BJ (cell line): ENCODE measurements at places on chromosomes 1 and 21.

- DNase-seq = no peak
These were observed 297.4 kb downstream of the TM2D1 start for GRCh38 chr1:61427510-61427909.

- no peak for DNase-seq
These were observed 243.0 kb downstream of the SLC45A1 start for GRCh38 chr1:8560611-8561544.

DNA sequence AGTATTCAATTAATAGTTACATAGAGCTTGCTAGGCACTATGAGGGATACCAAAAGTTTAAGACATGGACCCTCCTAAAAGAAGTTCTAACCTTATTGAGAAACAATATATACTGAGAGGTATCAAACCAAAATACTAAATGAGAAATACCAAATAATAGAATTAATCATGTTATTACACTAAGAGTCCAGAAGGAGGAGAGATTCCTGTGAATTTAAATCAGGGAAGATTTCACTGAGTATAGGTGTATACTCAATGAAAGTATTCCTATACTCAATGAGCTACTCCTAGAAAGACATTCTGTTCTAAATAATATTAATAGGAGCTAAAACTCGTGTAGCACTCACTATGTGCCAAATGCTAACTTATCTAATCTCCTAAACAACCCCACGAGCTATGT, 9.4 kb downstream of the CR1L start:
- no peak for DNase-seq

- no peak for DNase-seq
These were observed 26.8 kb upstream of the CD1D start for GRCh38 chr1:158153746-158154444.

DNA sequence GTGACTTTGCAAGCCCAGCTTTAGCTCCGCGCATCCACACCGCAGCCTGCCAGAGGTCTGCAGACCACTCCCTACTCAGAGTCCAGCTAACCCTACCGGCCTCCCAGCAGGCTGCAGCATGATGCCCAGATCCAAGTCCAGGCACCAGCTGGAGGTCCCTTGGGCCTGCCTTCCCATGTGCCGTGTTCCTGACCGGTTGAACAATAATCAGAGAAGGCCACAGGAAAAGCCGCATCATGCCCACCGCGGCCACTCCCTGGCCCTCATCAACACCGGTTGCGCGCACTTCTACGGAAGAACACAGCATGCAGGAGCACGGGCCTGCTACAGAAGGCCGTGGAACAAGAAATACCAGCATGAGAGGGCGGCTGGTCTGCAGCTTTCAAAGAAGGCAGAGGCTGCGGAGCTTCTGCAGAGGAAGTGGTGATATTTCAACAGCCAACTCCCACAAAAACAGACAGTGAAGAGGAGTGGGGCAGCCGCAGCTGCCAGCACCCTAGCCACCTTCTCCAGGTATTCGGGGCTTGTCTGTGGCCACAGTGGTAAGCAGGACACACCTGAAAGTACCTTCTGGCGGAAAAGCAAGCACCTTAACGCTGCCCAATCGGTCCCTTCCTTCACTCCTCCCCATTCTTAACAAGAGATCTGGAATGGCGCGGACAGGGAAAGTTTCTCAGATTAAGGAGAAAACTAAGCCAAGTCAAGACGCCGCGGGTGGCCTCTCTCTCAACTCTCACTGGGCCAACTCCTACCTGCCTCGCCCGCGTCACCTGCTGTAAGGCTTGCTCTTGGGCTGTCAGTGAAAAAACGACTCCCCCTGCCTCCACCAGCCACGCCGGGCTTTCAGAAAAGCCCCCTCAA, 1.5 kb downstream of the PGBD5 start:
- DNase-seq = no peak

DNA sequence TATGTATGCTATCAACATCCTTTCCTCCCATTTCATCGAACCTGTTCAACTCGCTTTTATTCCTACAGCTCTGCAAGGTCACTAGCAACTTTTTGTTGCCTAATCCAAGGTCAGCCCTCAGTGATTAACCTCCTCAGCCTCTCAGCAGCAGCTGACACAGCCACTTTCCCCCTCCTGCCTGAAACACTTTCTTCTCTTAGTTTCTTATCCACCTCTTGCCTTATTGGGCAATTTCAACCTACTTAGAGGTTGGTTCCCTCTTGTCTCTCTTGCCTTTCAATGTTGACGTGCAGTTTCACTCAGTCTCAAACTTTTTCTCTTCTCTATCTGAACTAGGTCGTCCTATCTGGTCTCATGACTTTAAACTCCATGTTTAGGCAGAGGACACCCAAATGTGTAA, 156.3 kb downstream of the C1orf94 start:
- DNase-seq = no peak
